ENCODE measurements at places on chromosomes 7 and 10.

DNA sequence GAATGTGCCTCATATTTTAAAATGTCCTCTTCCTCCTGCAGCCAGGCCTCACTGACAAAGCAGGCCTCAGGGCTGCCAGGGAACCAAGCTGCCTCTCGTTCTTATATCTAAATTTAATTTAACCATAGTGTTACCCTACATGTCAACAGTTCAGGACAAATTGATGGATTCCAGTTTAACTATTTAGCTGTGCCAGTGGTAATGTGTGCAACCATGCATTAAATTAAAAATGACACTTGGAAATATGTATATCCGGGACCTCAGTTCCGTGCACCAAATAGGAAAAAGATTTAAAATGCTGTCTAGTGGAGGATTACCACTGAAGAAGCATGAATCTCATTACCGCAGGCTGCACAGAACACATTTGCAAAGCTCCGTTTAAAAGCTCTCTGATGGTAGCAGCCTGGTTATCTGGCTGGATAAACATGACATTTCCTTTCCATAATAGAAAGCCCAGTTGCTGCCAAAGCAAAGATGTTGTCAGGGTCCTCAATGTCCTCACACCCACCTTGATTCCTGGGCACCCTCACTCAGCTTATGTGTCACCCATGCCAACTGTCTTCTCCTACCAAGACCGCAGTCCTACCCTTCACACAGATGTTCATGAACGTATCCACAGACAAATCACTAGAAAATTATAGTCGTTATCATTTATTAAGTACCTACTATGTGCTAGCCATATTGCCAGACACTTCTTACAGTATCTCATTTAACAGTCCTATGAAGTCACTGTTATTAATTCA lies 73.3 kb upstream of the FRMD4A start:
- DNase-seq, result no peak

DNA sequence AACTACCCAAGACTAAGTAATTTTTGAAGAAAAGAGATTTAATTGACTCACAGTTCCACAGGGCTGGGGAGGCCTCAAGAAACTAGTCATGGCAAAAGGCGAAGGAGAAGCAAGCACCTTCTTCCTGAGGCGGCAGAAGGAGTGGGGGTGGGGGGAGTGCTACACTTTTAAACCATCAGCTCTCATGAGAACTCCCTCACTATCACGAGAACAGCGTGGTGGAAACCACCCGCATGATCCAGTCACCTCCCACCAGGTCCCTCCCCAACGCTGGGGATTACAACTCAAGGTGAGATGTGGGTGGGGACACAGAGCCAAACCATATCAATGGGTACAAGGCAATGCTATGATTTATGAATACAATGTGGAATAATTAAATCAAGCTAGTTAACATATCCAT lies 241.9 kb downstream of the PTPRN2 start:
- no peak for DNase-seq

- DNase-seq, result no peak
These were observed 9.6 kb downstream of the PKD1L1 start for GRCh38 chr7:47938574-47939165.

DNA sequence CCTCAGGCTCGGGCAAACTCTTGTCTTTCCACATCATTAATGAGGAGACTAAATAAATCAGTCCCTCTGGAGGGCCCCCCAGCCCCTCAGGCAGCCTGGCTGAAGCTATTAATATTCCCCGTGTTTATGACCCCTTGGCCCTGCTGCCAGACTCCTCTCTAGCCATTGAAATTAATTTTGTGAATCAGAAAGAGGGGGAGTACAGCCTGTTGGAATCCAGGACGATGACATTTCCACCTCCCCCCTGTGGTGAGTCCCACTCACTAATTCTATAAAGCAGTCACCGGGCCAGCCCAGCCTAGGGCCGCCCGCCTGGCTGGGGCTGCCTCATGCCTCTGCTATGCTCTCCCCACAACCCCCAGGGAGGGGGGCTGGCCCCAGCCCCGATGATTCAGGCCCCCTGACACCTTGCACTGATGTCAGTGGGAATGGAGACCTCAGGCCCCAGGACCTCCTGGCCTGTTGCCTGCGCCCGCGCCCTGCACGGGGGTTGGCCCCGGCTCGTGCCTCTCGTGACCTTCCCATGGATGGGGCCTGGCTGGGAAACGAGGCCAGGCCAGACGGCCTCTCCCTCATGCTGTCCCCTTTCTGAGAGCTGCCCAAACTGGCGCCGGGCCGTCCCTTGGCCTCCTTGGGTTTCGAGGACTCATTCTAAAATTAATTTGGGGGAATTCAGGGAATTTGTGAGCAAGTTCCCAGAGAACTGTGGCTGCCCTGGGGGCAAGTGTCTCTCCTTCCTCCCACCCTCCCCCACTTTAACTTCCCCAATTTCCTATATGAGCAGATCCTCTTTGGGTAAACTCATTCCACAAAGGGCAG lies 34.0 kb downstream of the TMEM270 start:
- no peak for DNase-seq

GRCh38 chr10:105585753-105586152 lies 944.7 kb downstream of the SORCS3 start:
- DNase-seq, result no peak

DNA sequence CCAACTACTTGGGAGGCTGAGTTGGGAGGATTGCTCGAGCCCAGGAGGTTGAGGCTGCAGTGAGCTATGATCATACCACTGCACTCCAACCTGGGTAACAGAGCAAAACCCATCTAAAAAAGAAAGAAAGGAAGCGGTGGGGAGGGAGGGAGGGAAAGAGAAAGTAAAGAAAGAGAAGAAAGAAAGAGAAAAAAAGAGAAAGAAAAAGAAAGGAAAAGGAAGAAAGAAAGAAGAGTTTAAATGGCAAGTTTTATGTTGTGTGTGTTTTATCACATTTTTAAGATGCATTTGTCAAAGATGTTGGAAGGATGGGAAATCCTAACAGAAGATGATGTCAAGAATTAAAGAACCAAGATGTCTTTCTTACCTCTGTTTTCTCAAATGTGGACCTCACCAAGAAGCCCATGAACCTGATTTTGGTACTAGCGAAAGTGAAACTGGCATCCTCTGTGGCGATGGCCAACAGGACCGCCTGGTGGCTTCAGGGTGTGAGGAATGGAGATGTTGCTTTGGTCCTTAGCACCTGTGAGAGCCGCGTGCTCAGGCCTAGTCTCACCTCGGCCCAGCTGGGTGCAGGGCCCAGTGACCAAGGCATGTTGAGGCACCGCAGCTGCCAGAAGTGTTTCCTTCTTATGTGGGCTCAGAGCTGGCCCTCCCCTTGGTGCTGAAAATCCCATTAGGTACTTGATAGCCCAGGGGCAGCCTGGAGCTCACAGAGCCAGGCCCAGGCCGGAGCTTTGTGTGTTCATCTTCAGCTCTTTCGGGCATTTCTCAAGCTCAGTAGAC lies 9.8 kb downstream of the UCMA start:
- no peak for DNase-seq

DNA sequence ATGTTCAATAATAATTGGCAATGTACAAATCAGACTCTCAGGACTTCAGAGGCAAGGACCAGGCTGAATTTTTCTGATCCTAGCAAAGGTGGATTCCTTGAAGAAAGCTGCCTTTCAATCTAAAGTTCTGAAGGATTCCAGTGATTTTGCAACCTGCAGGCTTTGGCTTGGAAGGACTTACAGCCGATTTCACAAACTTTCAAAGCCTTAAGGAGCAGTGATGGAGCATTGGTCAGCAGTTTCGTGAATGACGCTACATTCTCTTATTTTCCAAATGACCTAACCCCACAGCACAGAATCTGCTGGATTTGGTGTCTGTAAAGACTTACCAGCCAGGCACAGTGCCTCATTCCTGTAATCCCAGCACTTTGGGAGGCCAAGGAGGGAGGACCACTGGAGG lies 167.5 kb downstream of the ARHGAP12 start:
- DNase-seq, result no peak

DNA sequence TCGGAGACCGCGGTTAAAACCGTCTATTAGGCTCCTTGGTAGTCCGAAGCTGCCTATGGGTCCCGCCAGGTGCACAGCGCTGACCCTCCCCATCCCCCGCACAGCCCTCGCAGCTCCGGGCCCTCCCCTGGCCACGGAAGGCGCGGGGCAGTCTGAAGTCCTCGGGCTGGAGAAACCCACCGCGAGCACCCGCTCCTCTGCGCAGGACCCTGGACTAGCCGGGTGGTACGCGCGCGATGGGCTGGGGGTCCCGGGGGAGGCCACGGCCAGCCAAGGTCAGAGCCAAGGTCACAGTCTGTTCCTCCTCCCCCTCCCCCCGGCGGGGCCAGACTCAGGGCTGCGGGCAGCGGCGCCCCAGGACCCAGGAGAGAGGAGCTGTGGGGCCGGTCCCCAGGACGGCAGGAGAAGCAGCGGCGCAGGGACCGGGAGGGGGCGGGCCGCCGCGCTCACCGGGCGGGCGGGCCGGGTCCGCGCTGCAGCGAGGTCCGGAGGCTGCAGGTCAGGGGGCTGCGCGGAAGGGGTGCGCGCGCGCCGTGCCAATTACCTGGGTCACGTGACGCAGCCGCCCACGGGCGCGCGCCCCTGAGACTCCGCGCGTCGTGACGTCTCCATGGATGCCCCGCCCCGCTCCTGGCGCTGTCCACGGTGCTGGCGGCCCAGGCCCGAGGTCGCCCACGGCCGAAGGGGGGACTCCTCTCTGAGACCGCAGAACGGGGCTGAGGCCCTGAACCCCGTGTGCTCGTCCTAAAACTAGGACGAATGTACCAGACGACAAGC lies at the start of gene OGDHL:
Gene OGDHL (minus strand): TSS at position 535 of the 777 bp plus-strand sequence. CDS start 3,731 bp downstream, outside the sequence.
- DNase-seq, result peak; percentile 46

DNA sequence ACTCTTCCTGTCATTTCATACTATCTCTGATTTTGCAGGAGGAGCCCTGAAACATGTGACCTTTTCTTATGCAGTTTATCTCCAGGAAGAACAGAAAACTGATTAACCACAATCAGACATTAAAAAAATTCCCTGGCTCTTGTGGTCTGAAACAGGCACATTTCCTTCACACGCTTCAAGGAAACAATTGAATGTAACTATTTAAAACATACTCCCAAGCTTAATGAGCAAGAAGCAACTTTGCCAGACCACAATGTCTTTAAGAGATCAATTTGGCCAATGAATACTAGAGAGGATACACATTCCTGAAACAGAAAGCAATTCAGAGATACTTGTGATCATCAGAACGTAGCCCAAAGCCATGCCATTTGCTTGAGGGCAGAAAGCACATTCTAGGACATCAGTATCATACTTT lies 65.8 kb downstream of the PIP4K2A start:
- no peak for DNase-seq

GRCh38 chr10:103871006-103871405 lies 15.6 kb upstream of the SH3PXD2A start:
- DNase-seq, result no peak

DNA sequence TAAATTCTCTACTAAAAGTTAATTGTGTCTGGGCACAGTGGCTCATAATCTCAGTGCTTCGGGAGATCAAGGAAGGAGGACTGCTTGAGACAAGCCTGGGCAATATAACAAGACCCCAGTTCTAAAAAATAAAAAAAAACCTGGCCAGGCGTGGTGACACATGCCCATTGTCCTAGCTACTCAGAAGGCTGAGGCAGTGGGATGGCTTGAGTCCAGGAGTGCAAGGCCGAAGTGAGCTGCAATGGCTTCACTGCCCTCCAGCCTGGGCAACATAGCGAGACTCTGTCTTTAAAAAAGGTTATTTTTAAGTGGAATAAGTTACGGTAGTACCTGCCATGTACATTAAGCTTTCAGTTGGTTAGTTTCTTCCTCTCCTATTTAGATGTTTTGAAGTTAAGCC lies 28.9 kb downstream of the CDK14 start:
- DNase-seq, result no peak

DNA sequence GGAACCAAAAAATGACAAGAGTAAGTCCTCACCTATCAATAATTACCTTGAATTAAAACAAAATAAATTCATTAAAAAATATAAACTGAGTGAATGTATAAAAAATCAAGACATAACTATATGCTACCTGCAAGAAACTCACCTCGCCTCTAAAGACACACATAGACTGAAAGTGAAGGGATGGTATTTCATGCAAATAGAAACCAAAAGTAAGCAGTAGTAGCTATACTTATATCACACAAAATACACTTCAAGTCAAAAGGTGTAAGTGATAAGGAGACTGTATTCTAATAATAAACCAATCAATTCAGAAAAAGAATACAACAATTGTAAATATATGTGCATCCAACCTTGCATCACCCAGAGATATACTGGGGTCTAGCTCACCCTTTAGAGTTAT lies 332.6 kb downstream of the SH2D4B start:
- no peak for DNase-seq

GRCh38 chr10:25689346-25690100 lies 244.5 kb upstream of the MYO3A start:
- DNase-seq, result no peak

DNA sequence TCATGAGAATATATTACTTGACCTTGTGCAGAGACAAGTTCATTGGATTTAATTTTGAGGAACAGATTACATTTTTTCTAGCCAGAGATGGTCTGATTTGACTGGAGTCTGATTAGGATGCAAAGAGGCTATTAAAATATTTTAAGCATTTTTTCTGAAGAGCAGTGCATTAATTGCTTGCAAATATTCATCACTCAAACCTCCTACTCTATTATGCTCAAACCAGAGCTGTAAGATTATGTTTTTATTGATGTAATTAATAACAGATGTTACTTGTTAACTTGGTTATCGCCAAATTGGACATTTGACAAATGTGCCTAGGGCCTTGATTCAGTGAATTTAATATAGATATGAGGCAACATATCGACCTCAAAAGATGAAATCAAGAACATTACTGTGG lies 160.9 kb upstream of the SLC13A1 start:
- DNase-seq, result no peak

DNA sequence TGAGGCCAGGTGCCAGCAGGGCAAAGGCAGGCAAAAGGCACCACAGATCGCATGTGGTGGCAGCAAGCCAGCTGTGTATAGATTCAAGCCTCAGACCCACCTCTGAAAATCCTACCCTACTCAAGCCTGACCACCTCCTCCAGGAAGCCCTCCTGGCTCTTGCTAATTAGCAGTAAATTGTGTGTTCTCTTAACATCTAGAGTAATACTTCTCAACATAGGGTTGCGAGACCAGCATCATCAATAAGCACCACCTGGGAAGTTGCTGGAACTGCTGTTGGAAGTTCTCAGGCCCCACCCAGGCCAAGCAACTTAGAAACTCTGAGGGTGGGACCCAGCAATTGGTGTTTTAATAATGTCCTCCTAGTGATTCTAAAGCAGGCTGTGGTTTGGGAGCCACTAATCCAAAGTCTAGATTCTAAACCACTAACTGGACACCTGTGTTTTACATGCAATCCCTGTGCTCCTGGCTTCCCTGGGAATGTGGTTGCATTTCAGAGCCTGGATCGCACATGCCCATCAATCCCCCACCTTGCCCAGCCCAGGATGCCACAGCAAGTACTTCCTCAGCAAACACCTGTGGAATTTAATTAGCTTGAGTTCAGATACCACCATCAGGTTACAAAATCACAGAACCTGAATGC lies 46.2 kb downstream of the KCNMA1 start:
- DNase-seq, result no peak

- no peak for DNase-seq
These were observed 568.5 kb downstream of the PTPRN2 start for GRCh38 chr7:158018971-158019645.

GRCh38 chr7:106794276-106795083 lies 70.6 kb upstream of the PIK3CG start:
- DNase-seq, result no peak

GRCh38 chr7:36227223-36227622 lies 74.2 kb downstream of the EEPD1 start:
- DNase-seq, result no peak
